ENCODE measurements at places on chromosomes 7 and 10. TPM values are rescaled to one million over a fixed set of nuclear protein-coding genes. Genes with fewer than 3 reads are reported as not detected.

DNA sequence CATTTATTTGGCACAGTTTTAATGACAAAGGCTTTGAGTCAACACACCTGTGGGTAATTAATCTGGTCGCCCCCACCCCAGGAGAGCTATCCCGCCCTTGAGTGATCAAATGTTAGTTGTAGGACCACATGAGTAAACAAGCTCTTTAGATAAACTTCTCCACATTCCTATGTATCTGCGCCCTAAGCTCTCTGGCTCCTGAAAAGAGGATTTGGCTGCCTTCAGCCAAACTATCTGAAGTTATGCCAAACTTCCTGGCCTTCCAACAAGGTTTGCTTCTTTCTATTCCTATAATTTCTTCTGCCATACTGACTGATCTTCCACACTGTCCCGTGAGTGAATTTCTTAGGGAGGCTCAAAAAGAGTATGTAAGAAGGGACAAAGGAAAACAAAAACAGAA, 134.2 kb downstream of the RALA start:
- no peak for DNase-seq

DNA sequence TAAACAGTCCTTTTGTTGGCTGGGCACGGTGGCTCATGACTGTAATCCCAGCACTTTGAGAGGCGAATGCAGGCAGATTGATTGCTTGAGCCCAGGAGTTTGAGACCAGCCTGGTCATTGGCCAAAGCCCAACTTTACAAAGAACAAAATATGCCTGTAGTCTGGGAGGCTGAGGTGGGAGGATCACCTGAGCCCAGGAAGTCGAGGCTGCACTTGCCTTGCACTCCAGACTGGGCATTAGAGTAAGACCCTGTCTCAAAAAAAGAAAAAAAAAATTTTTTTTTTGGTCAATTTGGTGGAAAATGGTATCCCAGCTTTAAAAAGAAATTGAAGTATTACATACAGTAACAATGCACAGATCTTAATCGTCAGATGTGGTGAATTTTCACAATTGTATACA, 4.8 kb downstream of the GLRX3 start:
- no peak for DNase-seq

- DNase-seq = no peak
Observed at GRCh38 chr7:47346377-47346914, 235.5 kb downstream of the TNS3 start.

DNA sequence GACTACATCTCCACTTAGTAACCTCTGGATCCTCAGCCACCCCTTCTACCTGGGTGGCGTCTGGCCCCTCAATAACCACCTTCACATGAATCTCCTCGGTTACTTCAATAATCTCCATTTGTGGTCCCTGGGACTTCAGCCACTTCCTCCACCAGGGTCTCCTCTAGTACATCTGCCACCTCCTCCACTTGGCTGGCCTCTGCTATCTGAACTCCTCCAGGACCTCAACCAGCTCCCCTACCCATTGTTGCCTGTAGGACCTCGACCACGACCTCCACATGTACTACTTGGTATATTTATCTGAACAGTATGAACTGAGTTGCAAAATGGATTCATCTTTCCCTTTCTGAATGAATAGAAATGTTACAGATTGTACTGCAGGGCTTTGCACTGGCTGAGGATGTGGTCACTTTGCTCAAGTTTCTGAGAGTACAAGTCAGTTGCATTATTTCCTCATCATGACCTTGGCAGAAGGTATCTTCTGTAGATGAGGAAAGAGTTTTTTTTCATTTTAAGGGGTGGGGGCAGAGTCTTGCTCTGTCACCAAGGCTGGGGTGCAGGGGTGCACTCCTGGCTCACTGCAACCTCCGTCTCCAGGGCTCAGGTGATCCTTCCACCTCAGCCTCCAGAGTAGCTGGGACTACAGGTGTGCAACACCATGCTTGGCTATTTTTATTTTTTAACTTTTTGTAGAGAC, 36.0 kb downstream of the MAT1A start:
- no peak for DNase-seq

The HYAL4 gene
- 0.86 TPM for polyA plus RNA-seq
